GM12891 (cell line): ENCODE measurements at places on chromosomes 2 and 18.

- no peak for DNase-seq
These were observed 100.8 kb upstream of the KCTD1 start for GRCh38 chr18:26649193-26649543.

DNA sequence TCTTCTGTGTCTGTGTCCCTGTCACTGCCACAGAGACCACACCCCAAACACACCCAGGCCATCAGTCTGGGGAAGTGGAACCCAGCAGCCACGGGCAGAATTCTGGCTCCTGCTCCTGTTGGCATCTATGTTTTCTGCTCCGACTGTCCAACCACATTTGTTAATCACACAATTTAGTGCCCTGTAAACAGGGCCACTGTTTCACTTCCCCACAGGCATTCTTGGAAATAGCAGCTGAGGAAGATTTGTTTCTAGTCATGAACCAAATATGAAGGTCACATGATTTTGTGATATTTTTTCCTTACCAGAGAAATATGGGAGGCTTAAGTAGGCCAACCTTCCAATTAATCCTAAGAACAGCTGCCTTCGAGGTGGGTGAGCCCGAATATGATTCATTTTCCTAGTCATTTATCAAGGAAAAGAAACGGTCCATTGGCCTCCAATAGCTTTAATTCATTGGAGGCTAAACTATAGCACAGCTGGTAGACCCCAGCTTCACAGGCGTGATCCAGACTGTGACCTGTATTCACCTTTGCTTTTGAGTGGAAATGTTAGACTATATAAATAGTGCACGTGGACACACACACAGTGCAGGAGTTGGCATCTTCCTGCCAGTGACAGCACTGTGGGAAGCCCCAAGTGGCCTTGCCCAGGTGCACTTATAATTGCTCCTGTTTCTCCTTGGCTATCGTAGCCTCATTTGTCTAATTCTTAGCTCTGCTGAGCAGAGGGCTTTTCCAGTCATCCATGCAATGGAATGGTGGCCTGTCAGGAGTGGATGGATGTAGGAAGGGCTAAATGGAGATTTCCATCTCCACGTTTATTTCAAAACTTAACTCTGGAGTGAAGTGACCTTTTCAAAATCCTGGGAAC, 267.9 kb downstream of the LPIN1 start:
- no peak for DNase-seq

- DNase-seq, result no peak
These were observed 34.3 kb downstream of the NETO1 start for GRCh38 chr18:72833471-72833870.

DNA sequence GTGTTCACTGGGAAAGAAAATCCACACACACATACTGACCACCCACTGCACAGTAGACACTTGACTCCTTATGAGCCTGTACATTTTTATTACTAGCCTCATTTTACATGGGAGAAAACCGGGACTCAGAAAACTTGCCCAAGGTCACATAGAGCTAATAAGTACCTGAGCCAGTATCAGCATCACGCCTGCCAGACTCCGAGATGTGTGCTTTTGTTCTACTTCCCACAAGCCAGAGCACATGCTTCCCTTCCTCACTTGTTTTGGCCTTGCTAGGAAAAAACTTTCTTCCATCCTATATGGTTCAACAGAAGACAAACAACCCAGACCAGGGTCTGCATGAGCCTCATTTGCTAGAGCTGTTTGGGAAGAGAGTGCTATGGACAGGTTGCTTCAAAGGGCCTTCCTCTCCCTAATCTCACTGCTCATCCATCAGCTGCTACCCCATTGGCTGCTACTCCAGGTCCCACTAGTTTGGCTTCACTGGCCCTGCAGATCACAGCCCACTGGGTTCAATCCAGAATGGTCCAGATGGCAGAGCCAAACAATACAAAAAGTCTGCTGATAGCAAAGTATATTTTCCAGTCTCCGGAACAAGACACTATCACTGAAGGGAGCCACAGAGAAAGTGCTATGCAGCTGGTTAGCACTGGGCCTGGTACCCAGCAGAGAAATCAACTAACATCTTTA, 63.9 kb downstream of the STK39 start:
- DNase-seq, result no peak

- DNase-seq, result no peak
These were observed 408.8 kb downstream of the NBAS start for GRCh38 chr2:15152382-15152781.

DNA sequence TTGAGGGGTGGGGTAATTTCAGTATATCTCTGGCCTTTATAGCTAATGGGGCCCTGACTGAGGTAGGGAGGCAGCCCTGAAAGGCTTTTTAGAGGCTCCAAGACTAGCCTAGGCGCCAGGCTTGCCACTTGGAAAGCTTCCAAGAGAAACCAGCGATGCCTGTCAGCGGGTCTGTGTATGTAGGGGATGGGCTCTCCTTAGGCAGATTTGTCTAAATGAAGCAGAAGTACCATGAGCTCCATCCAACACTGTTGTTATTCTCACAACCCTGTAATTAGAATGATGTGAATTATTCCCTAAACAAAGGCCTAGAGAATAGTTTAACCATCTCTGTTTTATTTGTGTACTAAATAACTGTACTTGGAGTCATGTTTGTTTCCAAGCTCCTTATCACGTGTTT, 138.1 kb downstream of the B3GNT2 start:
- DNase-seq, result no peak

- DNase-seq, result no peak
These were observed 249.0 kb downstream of the DYSF start for GRCh38 chr2:71702071-71702970.

DNA sequence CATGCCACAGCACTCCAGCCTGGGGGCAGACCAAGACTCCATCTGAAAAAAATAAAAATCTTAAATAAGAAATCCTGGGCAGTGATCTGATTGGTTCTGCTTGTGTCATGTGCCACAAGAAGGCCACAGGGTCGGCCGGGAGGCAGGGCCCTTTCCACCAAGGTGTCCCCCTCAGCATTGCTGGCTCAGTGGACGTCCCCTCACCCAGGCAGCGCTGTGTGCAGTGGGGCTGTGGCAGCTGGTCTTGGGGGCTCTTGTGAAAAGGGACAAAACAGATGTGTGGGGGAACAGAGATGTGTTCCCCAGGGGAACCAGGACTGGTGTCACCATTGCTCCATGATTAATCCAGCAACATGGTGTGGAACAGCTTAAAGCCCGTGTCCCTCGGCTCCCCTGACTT, 60.5 kb downstream of the HS6ST1 start:
- DNase-seq, result no peak

- no peak for DNase-seq
These were observed 183.9 kb upstream of the ETAA1 start for GRCh38 chr2:67213270-67213670.

DNA sequence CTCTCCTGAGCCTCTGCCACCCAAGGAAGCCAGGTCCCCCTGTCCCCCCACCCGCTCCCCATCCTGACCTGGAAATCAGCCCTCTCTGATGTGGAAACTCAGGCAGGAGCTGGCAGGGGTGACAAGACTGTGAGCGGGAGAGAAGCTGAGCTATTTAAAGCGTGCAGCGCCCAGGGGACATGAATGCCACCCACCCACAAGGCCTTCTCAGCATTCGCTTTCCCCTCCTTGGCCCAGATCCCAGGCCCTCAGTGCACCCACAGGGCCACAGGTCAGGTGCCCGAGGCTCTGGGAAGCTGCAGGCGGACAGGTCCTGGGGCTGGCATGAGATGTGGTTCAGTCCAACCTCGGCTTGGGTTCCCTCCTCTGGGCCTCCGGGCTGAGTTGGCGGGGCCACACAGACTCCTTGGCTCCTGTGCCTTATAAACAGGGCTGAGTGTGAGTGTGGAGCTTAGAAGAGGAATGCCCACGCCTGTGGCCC, 168.3 kb downstream of the SMAD7 start:
- no peak for DNase-seq

GRCh38 chr18:49135877-49136276, 185.1 kb upstream of the SMAD7 start:
- DNase-seq, result no peak
